ENCODE measurements at places on chromosomes 7 and 10. TPM values are rescaled to one million over a fixed set of nuclear protein-coding genes. Genes with fewer than 3 reads are reported as not detected.

Gene TRIM56
- 23.5 TPM for total RNA-seq

- no peak for DNase-seq
Measured at GRCh38 chr10:99781734-99782429, 558 bp upstream of the ABCC2 start.

DNA sequence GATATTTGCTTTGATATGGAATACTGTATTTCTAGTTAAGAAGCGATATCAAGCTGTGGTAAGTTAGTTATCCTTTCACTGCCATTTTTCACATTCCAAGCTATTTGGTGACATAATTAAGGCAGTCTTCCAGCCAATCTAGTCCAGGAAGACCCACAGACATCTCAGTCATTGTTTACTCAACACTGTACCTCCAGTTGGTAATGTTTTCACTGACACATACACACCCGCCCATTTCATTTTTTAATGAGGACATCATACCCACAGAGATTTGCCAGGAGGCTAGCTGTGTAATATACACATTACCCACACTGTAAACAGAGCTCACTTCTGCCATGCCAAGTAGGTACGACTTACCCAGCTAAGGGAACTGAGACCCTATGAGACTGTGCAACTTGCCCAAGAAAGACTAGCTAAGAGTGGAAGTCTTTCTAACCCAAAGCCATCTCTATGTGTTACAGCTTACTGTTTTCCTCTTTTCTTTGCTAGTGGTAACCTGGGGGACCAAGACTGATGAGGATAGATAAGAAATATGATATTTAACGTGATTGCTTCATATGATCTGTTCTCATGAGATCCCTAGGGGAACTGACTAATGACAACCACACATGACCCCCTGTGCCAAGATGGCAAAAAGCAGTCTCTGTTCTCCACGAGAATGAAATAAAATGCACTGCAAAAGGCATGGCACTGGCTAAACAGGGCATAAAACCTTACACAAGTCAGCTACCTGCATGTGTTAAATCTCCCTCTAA lies 179.0 kb downstream of the DGKI start:
- DNase-seq, result no peak

Gene INMT
- 0.05 TPM for total RNA-seq

Gene CFAP43
- total RNA-seq, result 0.18 TPM

Gene PAX4
- total RNA-seq, result not detected

DNA sequence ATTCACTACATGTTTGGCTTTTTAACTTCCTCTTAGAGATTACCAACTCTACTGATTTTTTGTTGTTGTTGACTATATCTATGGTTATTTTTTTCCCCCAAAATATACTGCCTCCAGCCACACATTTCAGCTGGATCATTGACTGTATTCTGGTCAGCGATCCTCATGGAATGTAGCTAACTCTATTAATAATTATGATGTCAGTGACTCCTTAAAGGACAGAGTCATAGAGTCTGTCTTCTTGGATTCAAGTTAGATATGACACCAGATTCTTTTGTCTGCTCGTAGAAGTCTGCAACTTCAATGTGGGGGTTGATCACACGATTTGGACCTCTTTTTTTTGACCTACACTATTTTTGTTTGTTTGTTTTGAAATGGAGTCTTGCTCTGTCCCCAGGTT lies 33.2 kb downstream of the UBN2 start:
- DNase-seq, result no peak

DNA sequence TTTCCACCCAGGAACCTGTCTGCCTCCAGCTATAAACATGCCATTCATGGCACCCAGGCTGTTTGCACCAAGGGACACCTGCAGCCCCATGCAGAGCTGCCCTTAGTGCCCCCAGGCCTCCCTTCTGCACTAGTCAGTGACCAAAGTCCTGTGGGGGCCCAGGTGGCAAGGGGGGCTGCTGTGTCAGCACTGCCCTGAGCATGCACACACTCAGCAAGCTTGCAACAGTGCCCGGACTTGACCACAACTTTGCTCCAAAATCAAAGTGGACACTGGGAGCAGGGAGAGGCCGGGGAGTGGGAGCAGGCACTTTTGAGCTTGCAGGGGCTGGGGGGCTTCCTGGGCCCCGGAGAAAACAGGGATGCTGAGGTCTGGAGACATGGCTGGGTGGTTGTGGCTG lies 192.9 kb upstream of the MBL2 start:
- DNase-seq, result no peak
